ENCODE measurements at places on chromosomes 2 and 18.

- no peak for DNase-seq
Observed at GRCh38 chr2:64593035-64593655, 60.6 kb downstream of the SERTAD2 start.

GRCh38 chr2:15307526-15307925 is 253.6 kb downstream of the NBAS start:
- DNase-seq, result no peak

DNA sequence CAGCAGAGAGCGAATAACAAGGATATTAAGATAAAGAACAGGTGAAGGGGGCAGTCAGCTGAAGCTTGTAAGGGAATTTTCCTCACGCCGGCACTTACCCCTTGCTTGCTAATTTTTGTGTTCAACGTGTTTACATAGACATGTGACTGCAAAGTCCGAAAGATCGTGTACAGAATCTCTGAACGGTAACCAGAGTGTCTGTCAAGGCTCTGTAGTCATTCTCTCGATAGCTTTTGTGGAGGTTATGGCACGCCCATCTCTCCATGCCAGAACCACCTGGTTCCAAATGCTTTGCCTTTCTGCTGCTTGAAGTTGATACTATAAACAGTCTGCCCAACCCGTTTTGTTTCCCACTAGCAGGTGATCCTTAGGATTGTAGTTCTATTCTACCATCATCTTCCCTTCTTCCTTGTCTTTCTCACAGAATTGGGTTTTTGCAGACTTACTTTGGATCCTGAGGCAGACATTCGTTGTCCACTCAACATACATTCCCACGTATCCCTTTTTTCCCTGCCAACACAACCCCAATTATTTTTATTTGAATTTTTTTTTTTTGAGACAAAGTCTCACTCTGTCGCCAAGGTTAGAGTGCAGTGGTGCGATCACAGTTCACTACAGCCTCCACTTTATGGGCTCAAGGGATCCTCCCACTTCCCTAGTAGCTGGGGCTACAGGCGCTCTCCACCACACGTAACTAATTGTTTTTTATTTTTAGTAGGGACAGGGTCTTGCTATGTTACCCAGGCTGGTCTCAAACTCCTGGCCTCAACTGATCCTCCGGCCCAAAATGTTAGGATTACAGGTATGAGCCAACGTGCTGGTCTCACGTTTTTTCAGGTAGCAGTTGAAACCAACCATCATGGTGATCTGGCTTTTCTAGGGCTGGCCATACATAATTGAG is 1.3 kb upstream of the USP34 start:
- no peak for DNase-seq

DNA sequence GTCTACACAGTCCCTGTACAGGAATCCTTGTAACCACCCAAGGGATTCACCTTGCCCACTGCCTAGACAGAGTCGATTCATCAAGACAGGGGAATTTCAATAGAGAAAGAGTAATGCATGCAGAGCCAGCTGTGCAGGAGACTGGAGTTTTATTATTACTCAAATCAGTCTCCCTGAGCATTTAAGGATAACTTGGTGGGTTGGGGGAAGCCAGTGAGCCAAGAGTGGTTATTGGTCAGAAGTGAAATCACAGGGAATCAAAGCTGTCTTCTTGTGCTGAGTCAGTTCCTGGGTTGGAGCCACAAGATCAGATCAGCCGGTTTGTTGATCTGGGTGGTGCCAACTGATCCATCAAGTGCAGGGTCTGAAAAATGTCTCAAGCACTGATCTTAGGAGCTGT is 17.8 kb upstream of the FAM98A start:
- DNase-seq, result no peak

GRCh38 chr18:54263904-54264336 is 5.4 kb upstream of the POLI start:
- no peak for DNase-seq

- DNase-seq, result no peak
Observed at GRCh38 chr2:188788621-188789020, 185.6 kb upstream of the COL3A1 start.

DNA sequence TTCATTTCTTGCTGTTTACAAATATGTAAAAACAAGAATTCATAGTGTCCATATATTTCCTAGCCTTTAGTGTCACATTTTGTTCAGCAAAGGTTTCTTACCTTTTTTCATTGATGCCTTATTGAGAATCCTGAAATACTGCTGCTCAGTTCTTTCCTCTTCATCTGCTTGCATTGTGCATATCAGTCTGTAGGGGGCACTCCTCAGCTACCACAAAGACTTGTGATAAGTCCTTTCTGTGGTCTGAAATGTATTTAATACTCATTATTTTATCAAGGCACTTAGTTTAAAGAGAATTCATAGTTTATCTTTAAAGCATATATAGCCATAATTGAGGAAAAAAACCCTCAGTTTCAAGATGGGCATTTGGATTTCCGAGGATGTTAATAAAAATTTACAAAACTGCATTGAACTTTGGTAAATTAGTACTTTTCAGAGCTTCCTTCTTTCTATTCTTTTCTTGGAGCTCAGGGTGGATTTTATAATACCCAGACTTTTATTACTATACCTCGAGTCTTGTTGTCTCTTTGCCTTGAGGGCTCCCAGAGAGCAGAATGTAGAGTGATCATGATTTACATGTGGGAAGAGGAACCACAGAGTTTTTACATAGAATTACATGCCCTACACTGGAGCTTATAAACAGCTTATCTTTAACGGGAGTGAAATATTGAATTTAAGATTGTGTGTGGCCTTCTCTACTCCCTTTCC is 570.1 kb downstream of the PLCL1 start:
- DNase-seq, result no peak

DNA sequence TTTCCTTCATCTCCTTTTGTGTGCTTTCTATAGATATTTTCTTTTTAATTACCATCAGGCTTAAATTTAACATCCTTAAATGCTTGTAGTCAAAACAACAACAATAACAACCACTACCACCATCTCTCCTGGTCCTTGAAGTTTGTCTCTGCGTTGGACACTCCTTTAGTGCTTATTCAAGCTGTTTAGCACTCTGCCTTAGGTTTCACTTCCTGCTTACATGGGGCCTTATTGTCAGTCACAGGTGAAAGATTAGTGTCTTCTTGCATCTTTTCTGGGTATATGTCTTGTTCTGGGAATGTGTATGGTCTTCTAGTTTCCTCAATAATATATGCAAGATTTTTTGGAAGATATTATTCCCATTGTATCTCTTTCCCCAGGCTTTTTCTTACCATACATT is 240.1 kb upstream of the NXPH2 start:
- DNase-seq, result no peak

- DNase-seq, result no peak
Observed at GRCh38 chr2:133171393-133172004, 396.8 kb downstream of the NCKAP5 start.

DNA sequence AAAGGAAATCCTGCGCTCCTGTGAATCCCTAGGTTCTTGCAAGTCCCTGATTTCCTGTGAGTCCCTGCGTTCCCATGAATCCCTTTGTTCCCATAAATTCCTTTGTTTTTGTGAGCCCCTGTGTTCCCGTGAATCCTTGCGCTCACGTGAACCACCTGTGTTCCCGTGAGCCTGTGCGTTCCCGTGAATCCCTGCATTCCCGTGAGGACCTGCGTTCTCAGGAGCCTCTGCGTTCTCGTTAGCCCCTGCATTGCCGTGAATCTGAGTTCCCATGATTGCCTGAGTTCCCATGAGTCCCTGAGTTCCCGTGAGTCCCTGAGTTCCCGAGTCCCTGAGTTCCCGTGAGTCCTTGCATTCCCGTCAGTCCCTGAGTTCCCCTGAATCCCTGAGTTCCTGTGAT is 71.5 kb downstream of the SNTG2 start:
- DNase-seq, result no peak

GRCh38 chr2:51595836-51596235 is 563.9 kb upstream of the NRXN1 start:
- DNase-seq, result no peak

GRCh38 chr2:166125557-166125956 is 2.3 kb downstream of the SCN1A start:
- DNase-seq, result no peak

DNA sequence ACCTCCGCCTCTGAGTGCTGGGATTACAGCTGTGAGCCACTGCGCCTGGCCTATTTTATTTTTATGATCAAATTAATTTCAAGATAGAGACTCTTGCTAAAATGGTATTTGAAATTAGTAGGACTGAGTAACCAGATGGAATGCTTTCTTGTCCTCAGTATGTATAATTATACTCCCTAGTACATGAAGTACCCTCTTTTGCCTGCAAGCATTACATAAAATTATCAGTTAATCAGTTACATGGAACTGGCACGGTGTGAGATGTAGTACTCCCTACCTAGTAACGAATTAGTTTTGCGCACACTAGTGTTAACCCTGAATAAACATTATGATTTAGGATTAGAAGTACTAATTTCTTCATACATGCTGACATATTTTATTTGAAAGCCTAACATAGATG is 41.6 kb downstream of the RBBP8 start:
- no peak for DNase-seq

DNA sequence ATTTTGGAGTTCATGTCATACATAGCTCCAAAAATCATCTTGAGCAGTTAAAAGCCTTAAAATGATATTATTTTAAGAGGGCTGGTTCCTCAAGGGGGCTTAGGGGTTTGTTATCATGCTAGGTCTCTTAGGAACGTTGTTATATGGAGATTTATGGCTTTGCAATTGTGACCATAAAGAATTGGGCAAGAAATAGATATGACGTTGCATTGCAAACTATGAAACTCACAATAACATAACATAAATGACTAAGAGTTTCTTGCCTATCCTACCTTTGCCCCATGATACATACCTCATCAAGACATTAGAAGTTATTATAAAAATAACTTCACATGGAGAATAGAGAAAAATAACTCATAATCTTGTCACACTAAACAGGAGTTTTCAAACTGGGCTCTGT is 206.4 kb upstream of the SESTD1 start:
- no peak for DNase-seq

DNA sequence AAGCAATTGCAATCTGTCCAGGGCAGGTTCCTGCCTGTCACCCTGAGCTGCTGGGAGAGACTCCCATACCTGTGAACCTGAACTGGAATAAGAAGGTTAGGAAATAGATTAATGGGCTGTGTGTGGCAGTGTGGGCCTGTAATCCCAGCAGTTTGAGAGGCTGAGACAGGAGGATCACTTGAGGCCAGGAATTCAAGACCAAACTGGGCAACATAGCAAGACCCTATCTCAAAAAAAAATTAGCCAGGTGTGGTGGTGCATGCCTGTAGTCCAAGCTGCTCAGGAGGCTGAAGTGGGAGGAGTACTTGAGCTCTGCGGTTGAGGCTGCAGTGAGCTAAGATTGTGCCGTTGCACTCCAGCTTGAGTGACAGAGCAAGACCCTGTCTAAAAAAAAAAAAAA is 127.7 kb upstream of the DSEL start:
- DNase-seq, result no peak

GRCh38 chr2:219803294-219803693 is 175.9 kb downstream of the SLC4A3 start:
- DNase-seq, result no peak

DNA sequence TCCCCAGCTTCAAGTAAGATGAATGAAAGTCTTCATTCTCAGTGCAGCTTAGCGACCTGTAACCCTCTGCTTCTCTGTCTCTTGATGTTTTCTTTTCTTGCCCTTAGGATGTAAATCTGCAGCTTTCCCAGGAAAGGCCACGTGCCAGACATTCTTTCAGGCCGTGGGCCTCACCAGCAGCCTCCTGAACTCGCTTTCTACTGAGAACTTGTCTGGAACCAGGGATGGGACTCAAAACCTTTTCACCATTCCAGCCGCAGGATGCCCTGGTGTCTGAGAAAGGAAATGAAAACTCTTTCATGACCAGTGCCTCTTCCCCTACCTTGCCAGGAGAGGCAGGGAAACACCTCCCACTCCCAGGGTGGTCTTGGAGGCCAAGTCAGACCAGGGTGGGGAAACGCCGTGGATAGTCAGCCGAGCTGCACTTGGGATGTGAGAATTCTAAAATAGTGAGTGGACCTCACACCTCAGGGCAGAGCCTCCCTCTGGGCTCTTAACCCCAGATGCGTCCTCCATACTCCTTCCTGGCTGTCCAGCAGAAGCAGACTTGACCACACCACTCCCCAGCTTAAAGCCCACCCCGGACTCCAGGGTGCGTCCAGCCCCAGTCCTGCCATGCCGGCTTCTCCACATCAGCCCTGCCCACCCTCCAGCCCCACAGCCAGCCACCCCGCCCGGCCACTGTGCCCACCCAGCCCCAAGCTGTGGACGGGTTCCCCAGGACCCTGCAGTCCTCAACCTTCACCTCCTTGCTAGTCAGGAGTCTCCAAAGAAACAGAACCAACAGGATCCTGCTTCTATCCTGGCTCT is 115.5 kb downstream of the TWIST2 start:
- no peak for DNase-seq

- no peak for DNase-seq
Observed at GRCh38 chr18:77360315-77361190, 110.9 kb downstream of the GALR1 start.

Data from CD4-positive, alpha-beta T cell treated with Interferon alpha-2 for 1 hour (primary cell).